ENCODE measurements at places on chromosomes 2 and 18.

DNA sequence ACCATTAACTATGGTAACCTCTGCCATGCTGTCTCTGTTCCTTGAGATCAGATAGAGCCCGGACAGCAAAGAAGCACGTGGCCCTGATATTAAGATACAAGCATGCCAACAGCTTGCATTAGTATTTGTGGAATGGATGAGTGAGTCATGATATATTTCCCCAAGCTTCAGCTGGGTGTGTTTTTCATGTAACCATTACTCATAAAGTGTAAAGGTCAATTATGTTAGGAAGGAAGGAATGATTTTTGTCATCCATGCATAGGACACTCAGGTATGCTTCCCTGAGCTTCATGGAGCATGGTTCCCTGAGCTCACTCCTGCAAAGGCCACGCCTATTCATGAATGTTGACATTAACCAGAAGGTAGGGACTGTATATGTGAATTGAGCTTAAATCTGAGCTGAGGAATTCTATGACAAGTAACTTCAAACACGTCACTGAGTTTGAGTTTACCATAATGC, 74.6 kb downstream of the ARL4C start:
- no peak for DNase-seq

DNA sequence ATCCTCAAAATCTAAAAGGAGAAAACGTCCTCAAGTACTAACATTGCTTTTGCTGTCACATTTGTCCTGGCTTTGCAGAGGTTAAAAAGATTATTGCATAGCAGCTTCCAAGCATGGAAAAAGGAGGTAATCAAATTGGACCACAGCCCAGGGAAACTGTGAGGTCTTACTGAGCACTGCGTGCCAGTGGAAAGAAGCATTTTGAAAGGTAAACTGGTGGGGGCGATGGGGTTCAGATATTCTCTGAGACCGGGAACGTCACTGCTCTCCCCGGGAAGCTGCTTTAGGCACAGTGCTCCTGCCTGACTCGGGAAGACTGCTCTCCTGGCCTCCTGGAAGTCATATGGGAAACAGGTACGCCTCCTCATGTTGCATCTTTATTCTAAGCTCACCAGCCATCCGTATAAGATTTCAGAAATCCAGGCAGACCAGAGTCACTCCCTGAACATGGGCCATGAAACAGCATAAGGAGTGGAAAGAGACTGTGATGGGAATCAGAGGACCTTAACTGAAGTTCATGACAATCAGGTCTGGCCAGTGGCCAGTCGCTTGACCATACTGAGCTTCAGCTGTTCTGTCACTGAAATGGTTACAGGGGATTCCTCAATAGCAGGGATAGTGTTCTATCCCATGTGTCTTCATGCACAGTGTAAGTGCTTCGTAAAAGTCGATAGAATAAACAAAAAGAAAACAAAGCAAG, 284.1 kb downstream of the TRIB2 start:
- no peak for DNase-seq

DNA sequence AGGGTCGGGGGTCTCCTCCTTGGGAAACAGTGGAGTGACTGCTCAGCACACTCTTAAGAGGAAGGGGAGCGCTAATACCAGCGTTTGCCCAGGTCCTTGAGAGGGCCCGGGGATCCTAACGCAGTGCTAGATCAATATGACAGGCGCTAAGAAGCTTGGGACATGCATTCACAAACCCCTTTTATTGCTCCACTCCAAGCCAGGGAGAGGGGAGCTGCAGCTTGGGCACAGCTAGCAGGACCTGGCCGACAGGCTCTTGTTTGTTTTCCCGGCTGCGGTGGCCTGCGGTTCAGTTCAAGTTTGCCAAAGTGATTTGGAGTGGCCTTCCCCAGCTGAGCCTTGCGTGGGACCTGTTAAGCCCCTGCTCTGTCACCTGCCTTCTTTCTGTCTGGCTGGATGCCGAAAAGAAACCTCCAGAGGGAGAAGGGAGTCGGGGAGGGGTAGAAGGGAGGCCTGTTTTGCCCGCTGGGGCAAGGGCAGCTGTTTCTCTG, 152.1 kb downstream of the GLI2 start:
- no peak for DNase-seq

GRCh38 chr2:3280683-3281520, 96.7 kb downstream of the EIPR1 start:
- DNase-seq, result no peak

- no peak for DNase-seq
These were observed 34.4 kb downstream of the PCARE start for GRCh38 chr2:29039718-29040480.

- DNase-seq, result no peak
These were observed 31.3 kb upstream of the CDH2 start for GRCh38 chr18:28208268-28208667.

GRCh38 chr2:160425434-160426151, 68.0 kb downstream of the RBMS1 start:
- DNase-seq, result no peak

DNA sequence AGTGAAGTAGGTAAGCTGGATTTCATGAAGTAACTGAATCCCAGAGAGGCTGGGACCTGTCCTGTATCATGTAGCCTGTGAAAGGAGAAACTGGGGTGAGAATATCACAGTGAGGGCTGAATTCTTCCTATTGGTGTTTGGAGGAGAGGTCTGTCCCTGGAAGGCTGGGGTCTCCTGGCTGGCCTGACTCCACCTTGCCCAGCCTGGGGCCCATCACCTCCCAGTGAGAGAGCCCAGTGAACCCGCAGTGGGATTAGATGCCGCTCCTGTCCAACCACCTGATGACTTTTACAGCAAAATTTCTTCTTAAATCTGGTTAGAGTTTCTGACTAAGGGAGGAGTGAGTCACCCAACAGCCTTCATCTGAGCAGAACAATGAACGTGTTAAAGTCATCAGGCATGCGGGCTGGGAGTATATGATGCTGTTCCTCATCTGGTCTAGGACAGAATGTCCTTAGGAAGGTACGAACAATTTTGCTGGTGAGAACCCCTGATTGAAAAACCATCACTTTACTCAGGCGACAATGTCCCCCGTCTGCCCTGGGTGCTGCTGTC, 152.9 kb downstream of the LPIN1 start:
- DNase-seq, result no peak

DNA sequence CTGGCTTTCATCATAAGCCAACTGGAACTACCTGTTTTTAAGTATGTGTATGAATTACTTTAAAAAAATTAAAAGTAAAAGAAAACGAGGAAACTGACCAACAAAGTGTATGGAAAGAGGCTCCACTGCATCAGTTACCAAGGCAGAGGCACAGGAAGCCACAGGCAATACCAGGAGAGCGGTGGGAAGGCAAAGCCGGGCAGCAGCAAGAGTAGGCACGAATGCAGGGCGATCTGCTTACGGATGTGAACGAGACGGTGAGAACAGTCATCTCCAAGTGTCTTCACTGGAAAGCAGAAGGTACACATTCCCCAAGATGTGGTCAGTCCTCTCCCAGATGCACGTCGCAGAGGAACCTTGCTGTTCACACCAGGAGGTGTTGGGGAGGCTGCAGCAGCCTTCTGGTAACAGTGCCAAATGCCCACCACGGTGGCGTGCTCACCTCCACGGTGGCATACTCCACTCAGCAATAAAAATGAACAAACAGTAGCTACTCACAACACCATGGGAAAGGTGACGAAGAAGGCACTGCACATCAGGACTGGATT, 43.1 kb downstream of the HS6ST1 start:
- DNase-seq, result no peak

DNA sequence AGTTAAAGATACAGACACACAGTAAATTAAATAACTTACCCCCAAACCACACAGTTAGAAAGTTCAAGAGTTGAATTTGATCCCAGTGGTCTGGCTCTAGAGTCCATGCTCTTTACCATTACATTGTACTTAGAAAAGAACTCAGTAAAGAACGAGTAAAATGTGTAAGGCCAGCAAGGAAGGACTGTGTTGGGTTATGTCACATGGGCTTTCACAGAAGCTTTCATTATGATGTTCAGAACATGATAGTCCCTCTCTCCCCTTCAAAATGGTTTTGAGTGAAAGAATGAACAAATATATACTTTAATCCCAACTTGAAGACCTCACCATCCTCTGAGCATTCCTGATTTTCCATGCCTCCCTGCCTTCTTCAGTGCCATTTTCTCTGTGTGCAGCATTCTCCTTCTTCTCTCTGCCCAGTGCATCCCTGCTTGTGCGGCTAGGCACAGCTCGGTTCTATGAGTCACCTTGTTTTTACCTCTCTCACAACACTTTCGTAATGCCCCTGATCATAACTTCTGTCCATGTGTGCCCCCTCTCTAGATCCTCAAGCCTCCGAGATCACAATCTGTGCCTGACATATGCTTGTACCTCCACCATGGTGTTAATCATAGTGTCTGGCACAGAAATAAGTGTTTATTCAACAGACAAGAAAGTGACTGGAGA, 22.0 kb downstream of the RASGRP3 start:
- no peak for DNase-seq

DNA sequence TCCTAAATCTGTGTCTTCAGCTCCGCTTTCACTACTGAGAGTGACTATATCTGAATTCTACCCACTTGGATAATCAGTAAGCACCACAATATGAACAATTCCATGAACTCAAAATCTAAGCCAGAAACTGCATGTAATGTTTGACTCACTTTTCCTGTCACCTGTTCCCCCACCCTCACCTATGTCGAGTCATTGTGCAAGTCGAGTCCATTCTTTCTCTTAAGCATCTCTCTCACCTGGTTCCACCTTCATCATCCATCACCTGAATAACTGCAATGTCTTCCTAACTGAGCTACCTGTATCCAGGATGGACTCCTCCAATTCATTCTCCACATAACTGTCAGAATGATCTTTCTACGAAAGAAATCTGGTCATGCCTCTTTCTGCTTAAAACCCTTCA, 58.2 kb downstream of the PPP1R1C start:
- DNase-seq, result no peak

DNA sequence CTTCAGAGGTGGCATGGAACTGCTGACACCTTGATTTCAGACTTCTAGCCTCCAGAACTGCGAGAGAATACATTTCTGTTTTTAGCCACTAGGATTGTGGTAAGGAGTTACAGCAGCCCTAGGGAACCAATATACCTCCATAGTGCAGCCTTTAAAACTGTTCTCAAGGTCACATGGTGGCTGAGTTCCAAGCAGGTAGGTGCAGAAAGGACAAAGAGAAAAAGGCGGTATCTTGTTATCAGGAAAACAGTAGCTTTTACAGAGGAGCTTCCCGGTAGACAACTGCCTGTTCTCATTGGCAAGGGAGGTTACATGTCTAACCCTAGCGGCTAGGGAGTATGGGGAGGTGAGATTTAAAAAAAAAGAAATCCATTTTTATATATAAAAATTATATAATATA, 96.2 kb upstream of the BCL2L11 start:
- no peak for DNase-seq

GRCh38 chr18:9643549-9643948, 29.2 kb upstream of the PPP4R1 start:
- no peak for DNase-seq

DNA sequence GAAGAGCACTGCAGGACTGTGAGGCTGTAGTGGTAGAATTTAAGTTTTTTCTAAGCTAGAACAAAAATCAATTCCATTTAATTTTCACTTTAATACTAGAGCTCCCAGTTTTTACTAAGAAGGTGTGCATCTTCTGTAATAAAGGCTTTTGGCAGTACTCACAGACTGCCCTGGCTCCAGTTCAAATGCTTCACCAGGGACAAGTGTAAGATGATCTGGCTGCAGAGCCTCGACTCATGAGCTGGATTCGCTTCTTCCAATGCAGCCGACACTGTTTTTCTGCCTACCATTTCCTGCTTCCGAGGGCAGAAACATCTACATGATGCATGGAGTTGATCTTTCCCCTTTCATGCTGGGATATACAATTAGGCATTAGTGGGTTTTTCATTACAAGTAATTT, 87.0 kb downstream of the FARSB start:
- no peak for DNase-seq

GRCh38 chr2:130850788-130851623, 14.3 kb downstream of the ARHGEF4 start:
- no peak for DNase-seq

DNA sequence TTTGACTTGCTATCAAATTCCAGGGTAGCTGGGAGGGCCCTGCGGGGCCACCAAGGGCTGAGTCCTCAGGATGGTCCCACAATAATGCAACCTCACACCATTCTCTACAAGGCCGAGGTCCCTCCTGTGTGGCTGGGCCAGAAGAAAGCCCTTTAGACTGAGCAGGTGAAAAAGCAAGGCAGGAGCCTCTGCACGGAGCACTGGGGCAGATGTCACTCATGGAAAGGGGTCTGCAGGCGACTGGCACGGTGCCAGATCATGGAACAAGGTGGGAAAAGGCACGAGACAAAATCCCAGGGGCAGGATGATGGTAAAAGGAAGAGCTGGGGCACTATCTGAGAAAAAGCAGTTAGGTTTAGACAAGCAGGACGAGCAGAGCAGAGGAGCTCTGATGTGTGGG, 16.1 kb downstream of the HJURP start:
- DNase-seq, result no peak

DNA sequence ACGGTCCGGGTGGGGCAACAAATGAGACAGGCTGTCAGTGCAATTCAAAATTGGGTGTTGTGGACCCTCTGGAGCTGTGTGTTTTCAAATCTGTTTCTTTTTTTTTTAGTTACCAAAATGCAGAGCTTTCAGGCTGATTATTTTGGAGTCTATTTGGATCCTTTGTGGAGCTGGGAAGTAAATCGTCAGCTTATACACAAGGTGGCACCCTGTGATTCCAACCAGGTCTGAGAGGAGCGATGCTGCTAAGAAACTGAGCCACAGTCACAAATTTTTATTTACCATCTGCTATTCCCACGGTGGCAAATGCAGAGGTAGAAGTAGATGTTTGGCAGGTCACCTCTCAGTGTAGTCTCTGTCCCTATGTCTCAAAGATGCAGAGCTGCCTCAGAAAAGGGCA, 3.8 kb upstream of the EPC2 start:
- no peak for DNase-seq

DNA sequence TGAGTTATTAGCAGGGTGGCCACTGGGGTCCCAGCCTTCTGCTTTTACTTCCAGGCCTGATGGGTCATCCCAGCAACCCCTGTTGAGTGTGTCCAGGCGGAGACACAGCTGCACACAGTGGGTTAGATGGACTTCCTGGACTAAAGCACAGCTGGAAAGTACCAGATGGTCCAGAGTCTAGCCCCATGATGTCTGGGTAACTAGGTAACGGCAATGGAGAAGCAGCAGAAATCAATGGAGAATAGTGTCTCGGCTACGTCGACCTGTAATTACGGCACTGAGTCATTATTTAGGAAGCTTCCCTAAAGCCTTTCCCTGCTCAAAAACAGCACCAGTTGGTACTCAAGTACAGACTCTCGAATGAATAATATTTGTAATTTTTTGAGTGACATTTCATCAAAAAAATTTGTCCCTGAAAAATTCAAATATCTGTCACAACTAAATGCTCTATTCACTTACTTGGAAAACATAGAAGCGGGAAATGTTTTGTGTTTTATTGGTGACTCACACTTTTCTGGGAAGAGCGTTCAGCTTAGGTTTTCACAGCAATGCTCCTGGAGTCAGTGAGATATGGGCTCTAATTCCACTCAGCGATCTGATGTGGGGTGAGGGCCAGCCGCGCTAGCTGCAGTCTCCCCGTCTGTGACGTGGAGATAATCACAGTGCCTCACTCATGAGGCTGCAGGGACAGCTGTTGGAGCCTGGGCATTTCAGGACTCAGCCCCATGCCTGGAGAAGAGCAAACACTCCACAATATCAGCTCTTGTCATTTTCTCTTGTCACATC, 16.2 kb upstream of the ARL4C start:
- no peak for DNase-seq
